ENCODE measurements at places on chromosomes 12 and 14.

DNA sequence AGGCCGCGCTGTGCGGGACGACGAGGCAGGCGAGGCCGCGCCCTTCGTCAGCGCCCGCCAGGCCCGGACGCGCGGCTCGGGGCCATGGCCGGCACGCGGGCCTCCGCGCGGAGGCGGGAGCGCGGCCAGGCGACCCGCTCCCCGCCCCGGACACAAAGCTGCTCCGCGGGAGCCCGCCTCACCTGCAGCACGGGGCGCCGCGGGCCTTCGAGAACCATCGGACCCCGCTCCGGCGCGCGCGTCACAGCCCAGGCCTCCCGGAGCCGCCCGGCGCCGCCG, 342 bp downstream of the DICER1 start:
- DNase-seq = no peak

DNA sequence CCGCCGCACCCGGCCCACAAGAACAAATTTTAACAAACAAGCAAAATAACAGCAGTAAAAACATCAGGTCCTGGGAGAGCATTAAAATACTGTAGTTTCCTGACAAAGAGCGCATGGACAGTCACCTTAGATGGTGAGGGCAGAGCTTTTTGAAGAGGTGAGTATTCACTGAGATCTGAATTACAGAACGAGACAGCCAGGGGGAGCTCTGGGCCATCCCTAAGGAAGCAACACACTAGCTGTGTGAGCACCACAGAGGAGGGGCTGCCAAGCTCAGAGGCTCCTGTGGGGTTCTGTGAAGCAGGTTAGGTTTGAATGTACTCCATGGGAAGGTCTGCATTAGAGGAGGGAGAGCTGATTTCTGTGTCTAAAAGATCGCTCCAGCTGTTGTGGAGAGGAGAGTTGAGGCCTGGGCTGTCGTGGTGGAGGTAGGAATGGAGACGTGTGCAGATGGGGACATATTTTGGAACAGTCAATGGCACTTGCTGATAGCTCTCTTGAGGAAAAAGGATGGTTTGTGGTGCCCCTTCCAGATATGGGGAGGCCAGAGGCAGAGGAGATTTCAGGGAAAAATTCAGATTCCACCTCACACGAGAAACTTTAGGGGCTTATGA, 72.9 kb downstream of the TRAFD1 start:
- no peak for DNase-seq

- DNase-seq = no peak
These were observed 147.6 kb downstream of the NDUFA12 start for GRCh38 chr12:94855853-94856252.

- DNase-seq = no peak
These were observed 43.8 kb downstream of the RESF1 start for GRCh38 chr12:32002848-32003493.

DNA sequence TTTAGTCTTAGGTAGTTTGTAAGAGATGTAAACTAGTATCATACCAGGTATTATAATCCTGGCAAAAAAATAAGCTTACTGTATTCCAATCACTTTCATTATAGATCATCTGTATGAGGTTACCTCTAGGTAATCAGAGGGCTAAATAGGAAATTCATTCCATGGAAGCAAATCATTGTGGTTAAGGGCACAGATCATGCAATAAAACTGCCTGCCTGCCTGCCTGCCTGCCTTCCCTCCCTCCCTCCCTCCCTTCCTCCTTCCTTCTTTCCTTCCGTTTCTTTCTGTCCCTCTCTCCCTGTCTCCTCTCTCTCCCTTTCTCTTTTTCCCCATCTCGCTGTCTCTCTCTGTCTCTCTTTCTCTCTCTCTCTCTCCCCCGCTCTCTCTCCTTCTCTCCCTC, 3.2 kb upstream of the CLEC9A start:
- no peak for DNase-seq
